NCI-H446 treated with DMSO at 0.1 percent for 48 hours (cell line): ENCODE measurements at places on chromosomes 16 and 17.

DNA sequence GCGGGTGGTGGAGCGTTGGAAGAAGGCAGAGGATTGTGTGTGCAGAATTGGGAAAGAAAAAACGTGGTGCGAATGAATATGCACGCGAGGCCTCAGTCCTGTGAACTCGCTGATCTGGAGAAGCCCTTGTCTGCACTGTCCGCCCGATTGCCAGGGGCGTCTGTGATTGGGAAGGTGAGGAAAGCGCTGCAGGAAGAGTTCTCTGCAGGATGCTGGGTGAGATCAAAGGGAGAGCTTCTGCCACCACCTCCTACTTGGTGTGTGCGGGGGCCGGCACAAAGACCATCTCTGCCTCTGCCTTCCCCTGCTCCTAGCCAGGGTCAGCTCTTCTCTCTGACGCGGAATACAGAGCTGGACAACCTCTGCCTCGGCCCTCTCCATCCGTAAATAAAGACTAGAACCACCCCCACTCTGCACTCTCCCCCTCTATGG is 841 bp upstream of the RAB5C start:
- no peak for DNase-seq

DNA sequence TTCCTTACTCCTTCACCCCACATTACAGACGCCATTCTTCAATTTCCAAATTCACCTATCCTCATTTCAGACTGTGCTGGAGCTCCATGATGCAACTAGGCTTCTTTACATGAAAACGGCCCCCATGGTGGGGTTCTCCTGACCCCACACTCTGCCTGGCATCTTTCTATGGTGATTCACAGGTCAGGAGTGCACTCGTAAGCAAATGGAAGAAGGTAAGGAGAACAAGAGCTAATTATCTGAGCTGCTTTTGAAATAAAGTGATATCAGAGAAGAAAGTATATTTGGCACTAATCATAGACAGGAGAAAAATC is 27.5 kb upstream of the SUPT4H1 start:
- no peak for DNase-seq

- DNase-seq, result no peak
Observed at GRCh38 chr16:55513616-55514015, 4.7 kb downstream of the LPCAT2 start.

GRCh38 chr16:10938796-10939648 is 3.2 kb downstream of the DEXI start:
- DNase-seq, result no peak

- peak; percentile 13 for DNase-seq
Observed at GRCh38 chr16:55955424-55955823, 80.3 kb upstream of the CES5A start.

- no peak for DNase-seq
Observed at GRCh38 chr17:29945281-29945680, 3.8 kb downstream of the EFCAB5 start.

DNA sequence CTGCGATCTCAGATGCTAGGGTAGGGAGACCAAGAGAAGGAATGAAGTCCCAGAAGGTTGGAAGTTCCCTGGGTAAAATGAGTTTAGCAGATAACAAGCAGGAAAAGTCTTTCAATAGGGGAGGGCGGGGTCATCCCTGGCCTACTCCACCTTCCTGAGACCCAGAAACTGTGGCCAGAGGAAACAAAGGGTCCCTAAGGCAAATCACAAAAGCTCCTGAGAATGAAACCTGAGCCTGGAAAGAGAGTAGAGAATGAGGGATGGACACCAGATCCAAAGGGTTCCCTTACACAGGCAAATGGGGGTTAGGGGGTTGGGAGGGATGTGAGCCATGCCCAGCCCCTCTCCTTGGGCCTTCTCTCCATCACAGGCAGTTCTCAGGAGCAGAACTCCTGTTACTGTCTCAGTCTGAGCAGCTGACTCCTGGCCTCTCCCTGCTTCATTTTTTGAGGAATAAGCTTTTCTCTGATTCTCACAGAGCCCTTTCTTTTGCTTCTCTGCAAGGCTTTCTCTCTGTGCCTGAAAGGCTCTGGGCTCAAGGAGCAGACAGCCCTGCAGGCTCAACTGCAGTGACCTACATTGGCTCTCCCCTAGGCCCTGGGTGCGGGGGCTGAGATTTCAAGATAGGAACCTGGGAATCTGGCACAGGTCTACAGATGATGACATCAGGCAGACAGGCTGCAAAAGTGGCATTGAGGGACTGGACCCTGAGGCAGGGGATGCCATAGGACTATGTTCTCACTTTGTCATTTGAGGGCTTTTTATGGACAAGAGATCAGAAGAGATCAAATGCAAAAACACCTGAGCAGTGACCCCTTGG is 9.8 kb upstream of the NR1D1 start:
- no peak for DNase-seq

GRCh38 chr17:60559995-60560859 is 34.2 kb upstream of the APPBP2 start:
- DNase-seq, result no peak

DNA sequence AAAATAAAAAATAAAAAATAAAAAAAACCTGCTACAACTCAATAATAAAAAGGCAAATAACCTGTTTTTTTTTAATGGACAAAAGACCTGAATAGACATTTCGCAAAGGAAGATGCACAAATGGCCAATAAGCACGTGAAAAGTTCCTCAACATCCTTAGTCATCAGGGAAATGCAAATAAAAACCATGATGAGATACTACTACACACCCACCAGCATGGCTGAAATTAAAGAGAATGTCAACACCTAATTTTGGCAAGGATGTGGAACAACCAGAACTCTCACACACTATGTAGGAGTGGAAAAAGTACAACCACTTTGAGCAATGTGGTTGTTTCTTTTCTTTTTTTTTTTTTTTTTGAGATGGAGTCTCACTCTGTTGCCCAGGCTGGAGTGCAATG is 24.6 kb downstream of the COG7 start:
- no peak for DNase-seq

- DNase-seq, result no peak
Observed at GRCh38 chr16:65414284-65414984, 292.6 kb upstream of the CDH11 start.

GRCh38 chr17:62780269-62780668 is 27.8 kb downstream of the MARCHF10 start:
- no peak for DNase-seq

DNA sequence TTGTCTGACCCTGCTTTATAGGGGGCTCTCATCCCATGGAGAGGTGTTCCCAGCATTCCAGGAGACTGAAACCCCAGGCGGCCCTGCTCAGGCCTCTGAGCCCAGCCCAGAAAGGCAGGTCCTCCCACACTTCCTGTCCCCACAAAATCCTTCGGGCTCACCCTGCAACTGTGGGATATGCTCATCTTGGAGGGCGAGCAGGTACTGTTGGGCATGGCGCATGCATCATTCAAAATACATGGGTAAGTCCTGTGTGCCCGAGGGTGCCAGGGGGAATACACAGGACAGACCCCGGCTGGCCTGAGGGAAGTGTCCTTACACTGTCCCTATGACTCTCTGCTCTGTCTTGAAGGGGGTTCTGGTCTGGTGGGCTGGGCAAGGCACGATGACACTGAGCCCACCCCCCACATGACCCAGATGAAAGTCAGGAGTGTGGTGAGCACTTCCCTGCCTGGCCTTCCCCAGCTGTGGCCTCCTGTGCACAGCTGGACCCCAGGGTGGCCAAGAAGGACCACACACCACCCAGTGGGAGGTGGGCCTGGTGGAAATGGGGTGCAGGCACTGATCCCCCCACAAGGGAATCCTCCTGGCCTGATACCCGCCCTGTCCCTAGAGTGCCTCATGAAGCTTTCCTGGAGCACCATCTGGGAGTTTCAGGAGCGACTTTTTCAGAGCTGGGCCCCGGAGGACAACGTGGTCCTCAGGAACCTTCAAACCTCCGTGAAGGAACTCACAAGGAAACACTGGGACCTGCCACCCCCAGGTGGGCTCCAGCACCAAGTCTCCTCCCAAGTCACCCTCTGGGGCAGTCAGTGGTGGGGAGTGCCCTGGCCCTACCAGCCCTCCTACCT is 46.7 kb downstream of the USP22 start:
- no peak for DNase-seq

DNA sequence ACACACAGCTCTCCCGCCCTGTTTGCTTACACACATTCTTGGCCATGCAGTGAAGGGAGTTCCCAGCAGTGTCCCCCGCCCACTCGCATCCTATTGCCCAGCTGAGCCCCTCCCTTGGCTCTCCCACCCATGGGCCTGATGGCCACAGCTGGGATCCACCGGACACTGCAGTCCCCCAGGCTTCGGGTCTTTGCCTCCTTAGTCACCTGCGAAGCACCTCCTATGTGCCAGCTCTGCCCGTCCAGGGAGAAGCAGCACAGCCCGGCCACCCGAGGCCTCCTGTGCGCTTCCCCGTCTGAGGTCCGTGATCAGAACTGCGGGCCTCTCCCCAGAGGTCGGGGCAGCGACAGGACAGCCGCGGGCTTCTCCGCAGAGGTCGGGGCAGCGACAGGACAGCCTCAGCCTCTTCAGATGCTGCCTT is 136.9 kb downstream of the BANP start:
- DNase-seq, result no peak

DNA sequence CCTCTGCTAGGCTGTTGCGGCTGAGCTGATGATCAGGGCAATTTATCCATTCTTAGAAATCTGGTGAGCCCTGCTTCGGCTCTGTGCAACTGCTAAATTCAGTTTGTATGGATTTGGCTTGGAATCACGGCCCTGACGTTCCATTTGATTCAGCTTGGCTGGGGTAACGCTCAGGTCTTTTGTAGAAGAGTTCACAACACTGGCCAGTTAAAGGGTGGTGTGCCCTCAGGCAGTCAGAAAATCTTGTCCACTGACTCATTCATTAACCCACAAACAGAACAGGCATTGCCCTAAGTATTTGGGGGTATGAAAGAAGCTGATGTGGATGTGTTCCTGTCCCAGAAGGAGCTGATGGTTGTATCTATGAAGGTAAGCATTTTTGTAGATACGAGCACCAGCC is 53.9 kb downstream of the GNAO1 start:
- DNase-seq, result no peak

DNA sequence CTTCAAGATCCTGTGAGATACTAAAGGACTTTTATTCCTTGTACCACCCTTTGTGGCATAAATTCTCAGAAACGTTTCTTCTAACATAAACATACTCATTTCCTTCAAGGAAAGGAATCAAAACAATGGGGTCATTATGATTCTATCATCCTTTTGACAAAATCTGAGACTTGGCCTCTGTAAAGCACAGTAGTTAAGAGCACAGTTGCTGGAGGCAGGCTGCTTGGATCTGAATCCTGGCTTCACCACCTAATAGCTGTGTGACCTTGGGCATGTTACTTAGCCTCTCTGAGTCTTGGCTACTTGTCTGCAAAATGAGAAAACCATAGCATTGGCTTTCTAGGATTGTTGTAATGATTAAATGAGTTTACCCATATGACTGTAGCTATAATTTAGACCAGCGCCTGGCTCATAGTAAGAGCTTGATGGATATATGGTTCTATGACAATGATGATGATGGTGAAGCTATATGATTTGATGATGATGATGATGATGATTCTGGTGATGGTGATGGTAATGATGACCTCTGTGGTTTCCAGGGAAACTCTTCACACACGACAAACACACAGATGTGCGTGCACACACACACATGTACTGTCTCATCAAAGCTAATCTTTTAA is 6.1 kb upstream of the KRT31 start:
- DNase-seq, result no peak

DNA sequence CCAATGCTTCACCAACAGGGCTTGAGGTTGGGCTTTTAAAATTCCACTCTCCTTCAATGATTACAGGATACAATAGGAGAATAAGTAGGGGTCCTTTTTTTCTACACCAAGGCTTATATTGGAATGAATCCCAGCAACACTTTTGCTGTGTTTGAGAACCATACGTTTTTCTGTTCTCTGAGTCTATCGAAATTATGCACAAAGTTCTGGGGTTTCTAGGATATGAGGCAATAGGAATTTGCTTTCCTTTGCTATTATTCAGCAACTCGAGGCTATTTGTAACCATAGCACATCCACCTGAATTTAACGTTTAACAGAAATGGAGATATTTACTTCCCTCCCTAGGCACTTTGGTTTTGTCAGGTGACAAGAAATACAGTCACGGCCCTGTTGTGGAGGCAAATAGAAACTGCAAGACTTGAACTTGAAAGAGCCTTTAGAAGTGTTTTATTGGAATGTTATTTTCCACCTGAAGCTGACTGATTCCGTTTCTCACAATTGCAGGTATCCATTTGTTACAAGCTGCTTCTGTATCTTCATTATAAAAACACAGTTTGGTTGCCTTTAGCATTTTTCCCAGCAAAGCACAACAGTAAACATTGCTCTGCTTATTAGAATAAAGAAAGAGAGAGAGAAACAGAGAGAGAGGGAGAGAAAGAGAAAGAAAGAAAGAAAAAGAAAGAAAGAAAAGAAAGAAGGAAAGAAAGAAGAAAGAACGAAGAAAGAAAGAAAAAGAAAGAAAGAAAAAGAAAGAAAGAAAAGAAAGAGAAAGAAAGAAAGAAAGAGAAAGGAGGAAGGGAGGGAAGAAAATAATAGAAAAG is 109.6 kb downstream of the HS3ST3A1 start:
- no peak for DNase-seq

GRCh38 chr16:58029410-58029809 is 3.9 kb downstream of the MMP15 start:
- no peak for DNase-seq

DNA sequence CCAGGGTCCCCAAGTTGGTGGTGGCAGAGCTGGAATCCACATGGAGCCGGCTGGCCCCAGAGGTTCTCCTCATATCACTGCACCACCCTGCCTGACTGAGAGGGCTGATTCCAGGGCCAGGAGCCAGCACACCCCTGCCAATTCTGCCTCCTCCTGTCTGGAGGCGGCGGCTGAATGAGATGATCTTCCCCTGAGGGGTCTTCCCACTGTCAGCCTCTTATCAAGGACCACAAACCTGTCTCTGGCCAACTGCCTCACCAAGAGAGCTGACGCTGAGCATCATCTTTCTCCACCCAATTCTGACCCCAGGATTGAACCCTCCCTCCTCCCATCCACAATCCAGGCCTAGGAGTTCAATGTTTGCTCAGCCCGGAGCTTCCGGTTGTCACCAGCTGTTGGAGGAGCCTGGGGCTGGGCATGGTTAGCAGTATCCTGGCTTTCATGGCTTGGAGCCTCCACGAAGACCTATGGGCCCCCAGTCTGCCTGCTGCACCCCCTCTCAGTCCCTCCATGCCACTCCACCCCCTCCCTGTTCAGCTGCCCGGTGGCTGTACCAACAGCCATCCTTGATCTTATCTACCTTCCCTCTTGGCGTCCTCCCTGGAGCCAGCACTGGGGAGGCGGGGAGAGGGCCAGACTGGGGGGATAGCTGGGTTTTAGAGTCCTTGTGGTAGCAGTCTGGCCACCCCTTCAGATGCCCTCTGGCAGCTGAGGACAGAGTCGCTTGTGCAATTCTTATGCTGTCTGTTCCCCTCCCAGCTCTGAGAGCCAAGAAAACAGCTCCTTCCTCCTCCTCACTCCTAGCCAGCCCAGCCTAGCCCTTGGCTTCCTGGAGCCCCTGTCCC is 25.6 kb downstream of the ABCC3 start:
- peak; percentile 19 for DNase-seq

- no peak for DNase-seq
Observed at GRCh38 chr16:23505671-23506605, 4.4 kb downstream of the GGA2 start.

DNA sequence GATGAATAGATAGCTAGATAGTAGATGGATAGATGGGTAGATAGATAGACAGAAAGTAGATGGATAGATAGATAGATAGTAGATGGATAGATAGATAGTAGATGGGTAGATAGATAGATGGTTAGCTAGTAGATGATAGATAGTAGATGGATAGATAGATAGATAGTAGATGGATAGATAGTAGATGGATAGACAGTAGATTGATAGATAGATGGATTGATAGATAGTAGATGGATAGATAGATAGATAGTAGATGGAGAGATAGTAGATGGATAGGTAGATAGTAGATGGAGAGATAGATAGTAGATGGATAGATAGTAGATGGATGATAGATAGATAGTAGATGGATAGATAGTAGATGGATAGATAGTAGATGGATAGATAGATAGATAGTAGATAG is 40.4 kb downstream of the PIK3R5 start:
- DNase-seq, result no peak
